ENCODE measurements at places on chromosomes 2 and 18.

DNA sequence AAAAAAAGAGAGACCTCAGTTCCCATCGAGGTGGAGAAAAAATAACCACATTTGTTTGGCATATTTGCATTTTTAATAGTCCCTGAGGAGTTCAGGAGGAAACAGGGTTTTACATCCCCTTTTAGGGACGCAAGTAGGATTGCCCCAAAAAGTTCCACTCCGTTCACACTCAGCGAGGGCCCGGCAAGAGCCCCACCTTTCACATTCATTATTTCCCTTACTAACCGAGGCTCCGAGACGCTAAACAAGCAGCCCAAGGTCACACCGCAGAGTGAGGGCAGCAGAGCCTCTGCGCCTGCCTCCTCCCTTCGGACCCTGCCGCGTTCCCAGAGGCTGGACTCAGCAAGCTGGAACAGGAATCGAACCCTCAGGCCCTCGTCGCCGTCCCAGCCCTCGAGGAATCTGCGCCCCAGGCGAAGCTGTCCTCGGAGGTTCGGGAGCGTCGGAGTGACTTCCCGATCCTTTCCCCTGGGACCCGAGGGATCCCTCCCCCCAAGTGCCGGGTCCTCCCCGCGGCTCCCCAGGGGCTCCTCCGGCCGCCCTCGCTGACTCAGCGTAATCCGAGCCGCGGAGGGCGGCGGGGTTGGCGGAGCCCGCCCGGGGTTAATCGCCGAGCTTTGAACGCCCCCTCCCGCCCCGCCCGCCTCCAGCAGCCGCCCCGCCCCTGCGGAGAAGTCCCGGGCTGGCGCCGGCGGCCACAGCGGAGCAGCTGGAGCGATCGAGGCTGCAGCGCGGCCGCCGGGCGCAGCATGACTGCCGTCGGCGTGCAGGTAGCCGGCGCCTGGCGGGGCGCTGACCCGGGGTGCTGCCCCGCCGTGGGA is at the start of gene TMEM37:
Gene TMEM37 (plus strand): TSS at position 700 of the 821 bp plus-strand sequence. CDS start 50 bp downstream, at position 750.
- peak; percentile 71 for DNase-seq

GRCh38 chr2:11988691-11989353 is 242.4 kb downstream of the LPIN1 start:
- no peak for DNase-seq

DNA sequence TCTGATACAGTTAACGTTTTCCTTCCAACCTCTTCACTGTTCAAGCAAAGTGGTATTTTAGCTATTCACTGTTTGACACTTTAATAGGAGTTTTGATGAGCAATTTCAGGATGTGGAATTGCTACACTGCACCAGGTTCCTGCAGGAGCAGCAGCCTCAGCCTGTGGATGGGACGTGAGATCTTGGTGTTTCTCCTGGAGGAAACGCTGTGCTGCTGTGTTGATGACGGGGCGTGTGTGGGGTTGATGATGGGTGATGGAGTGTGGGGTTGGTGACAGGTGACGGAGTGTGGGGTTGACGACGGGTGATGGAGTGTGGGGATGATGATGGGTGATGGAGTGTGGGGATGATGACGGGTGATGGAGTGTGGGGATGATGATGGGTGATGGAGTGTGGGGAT is 98.9 kb downstream of the RTP5 start:
- DNase-seq, result no peak

DNA sequence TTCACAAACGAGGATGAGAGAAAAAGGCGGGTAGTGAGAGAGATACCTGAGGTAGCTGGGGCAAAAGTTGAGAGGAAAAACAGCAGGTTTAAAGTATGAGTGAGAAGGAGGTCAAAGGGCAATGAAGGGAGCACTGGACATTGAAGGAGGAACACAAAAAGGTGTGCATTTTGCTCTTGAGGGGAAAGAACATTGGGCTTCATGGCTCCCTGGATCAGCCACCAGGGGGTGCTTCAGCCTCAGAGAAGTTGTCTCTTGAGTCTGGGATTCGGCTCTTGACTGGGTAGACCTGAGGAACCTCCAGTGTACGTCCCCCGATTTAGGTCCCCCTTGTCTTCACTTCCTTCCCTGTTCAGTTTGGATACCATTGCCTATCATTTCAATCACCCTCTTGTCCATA is 128.5 kb downstream of the RAPGEF4 start:
- DNase-seq, result peak; percentile 58

DNA sequence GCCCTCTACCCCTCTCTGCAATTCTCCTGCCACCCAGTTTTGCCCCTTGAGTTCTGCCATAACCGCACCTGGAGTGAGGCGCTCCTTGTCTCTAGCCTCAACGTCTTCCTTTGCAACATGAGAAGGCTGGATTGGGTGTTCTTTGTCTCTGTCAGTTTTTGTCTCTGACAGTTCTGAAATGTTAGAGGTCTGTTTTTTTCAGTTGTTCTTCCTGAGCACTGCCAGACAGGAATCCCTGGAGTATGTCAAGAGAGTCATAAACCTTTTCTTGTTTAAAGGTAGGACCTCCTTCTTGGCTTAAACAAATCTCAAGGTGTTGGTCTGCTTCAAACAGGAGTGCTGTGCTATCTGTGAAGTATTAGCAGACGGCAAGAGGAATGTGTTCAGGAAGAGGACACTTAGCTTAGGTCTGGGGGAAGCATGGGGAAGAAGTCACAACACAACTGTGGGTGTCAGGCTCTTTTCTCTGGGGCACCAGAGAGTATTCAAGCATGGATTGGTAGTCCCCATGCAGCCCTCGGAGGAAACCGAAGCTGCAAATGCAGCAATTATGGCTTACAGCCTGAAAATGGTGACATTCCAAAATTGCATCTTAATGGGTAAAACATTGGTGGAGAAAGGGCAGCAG is 32.3 kb downstream of the AFF3 start:
- no peak for DNase-seq

DNA sequence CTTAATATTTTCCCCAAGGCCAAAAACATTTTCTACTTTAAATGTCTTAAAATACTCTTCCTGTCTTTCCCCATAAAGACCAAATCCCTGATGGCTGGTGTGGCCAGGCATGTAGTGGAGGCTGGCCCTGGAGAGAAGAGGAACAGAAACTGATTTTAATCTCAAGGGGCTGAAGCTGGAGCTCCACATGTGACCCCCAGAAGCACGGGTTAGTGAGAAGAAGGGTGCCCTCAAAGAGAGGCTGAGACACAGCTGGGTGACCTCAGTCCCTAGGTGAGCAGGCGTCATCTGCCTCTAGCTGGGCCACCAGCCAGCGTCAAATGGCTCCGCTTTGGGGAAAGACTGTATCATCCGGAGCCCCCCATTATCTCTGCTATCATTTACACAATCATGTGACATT is 19.3 kb upstream of the TMEM18 start:
- no peak for DNase-seq

- DNase-seq, result no peak
Observed at GRCh38 chr2:107354175-107354574, 468.2 kb upstream of the ST6GAL2 start.

DNA sequence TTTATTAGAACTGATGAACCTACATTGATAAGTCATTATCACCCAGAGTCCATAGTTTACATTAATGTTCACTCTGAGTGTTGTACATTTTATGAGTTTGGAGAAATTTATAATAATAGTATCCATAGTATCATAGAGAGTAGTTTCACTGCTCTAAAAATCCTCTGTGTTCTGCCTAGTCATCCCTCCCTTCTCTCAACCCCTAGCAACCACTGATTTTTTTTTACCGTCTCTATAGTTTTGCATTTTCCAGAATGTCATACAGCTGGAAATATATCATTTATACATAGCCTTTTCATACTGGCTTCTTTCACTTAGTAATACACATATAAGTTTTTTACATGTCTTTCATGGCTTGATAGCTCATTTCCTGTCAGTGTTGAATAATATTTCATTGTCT is 231.1 kb downstream of the RAD51AP2 start:
- no peak for DNase-seq

DNA sequence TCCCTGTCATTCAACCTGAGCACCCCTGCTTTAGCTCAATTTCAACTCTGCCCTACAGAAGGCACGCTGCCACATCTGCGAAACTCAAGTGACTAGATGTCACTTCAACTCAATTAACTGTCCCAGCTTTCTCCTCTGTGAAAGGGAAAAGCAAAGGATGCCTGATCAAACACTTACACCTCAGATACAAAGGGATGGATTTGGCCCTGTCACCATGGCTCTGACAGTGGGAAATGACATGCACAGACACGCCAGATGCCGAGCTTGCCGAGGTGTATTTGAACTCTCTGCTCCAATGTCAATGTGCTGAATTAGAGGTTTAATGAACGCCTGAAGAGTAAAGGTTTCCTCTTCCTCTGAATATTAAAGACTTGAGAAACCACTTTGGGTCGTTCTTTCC is 481.1 kb downstream of the CBLN2 start:
- no peak for DNase-seq
